Activated T-cell treated with anti-CD3 and anti-CD28 coated beads, Interleukin-2, amount 50 U/mL, for 4 hours (primary cell): ENCODE measurements at places on chromosomes 2 and 18. TPM values are rescaled to one million over a fixed set of nuclear protein-coding genes. Genes with fewer than 3 reads are reported as not detected.

The XDH gene
- not detected for total RNA-seq

The C2orf92 gene
- total RNA-seq, result 3.3 TPM

- DNase-seq, result no peak
Observed at GRCh38 chr2:212406716-212407115, 131.9 kb downstream of the ERBB4 start.

DNA sequence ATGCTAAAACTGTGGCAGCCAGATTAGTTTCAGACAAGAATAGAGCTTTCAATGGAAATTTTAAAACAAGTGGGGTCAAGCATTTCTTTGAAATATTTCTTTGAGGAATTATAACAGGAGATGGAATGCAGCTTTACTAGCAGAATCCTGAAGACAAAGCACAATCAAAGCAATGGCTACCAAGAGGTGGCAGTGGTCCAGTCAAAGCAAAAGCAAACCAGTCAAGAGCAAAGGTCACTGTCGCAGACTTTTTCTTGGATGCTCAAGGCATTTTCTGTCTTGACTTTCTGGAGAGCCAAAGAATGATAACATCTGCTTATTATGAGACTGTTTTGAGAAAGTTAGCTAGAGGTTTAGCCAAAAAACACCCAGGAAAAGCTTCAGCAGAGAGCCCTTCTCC is 351.2 kb upstream of the DLGAP1 start:
- no peak for DNase-seq

DNA sequence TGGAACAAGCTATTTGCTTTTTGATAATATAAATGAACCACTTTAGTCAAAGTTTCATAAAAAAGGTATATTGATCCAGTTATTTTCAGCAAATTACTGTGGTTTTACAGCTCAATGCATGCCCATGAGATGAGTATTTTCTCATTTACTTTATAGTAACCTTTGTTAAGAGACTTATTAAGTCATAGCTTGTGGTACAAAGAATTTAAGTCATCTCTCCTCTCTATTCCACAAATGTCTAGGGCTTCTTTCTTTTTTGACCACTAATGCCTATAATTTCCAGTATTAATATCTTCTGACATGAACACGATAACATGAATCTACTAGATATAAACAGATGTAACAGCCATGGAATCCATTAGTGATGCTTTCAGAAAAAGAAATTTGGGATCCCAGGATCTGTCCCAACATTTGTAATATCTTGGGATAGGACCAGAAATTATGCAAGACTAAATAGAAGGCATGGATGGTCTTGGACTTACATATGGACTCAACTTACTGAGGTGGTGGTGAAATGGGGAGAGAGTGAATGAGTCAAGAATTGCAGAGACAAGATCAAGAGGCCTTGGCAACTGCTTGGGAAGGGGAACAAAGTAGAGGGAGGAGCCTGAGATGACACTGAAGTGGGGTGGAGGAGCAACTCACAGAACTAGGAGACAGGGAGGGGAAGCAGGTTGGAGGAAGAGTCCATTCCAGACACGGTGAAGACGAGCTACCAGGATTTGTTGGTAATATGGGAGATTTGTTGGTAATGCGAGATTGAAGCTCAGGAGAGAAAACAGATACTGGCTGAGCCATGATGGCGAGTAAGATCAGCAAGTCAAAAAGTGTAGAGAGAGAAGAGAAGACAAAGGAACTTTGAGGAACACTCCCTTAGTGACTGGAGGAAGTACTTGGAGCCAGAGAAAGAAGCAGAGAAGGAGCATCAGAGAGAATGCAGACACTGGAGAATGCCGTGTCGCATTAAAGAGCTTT is 42.4 kb upstream of the KDM3A start:
- no peak for DNase-seq

GRCh38 chr2:182375862-182376261 is 51.0 kb downstream of the PDE1A start:
- no peak for DNase-seq

- DNase-seq, result no peak
Observed at GRCh38 chr2:146985753-146986152, 859.1 kb upstream of the ACVR2A start.
